ENCODE measurements at places on chromosomes 6 and 20. TPM values are rescaled to one million over a fixed set of nuclear protein-coding genes. Genes with fewer than 3 reads are reported as not detected.

Gene PPIL6
- total RNA-seq, result 2.3 TPM

Gene VNN1
- 9.7 TPM for total RNA-seq

Gene PHACTR2
- 67.4 TPM for total RNA-seq

Gene KCNB1
- total RNA-seq, result 43.0 TPM

Gene COL19A1
- not detected for total RNA-seq

Gene BTN1A1
- total RNA-seq, result not detected

Gene C20orf144
- total RNA-seq, result not detected

Gene ARFGEF3
- total RNA-seq, result 2.6 TPM
